NCI-H1417 (cell line): ENCODE measurements at places on chromosomes 1 and 21.

DNA sequence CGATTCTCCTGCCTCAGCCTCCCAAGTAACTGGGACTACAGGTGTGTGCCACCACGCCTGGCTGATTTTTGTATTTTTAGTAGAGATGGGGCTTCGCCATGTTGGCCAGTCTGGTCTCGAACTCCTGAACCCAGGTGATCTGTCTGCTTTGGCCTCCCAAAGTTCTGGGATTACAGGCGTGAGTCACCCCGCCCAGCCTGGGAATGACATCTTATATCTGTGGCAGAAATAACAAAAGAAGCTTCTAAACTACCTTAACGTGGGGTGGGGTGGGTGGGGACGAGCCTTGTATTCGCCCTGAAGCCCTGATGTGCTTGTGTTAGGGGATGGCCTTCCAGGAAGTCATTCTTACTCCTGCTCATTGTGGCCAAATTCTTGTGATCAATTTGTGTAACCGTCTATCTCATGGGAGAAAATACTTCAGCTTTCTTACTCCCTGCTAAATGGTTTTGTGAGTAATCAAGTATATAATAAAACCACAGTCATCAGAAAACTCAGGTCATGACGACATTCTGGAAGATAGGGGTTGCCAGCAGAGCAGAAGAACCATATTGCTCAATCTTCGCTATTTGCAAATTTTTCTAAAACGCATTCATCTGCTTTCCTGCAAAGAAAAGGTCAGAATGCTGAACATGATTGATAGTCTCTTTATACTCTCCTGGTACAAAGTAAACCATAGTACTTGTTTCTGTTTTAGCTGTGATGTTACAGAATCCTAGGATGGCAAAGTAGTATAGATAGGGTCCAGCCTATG lies 63.2 kb downstream of the DIRAS3 start:
- no peak for DNase-seq

DNA sequence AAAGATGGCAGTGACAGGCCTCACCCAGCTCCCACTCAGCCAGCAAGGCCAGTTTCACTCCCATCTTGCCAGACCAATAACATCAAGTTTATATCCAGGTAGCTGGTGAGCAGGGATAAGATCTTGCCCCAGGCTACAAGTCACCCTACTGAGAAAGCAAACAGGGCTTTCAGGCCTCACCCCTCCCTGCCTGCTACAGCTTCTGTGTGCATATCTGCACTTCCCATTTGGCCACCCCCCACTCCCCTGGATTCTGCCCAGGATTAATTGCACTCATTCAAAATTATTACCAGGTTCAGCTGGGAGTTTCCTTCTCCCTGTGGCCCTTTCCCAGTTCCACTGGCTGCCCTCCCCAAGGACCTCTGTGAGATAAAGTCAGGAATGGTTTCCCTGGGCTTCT lies 352.1 kb downstream of the TBX15 start:
- no peak for DNase-seq

DNA sequence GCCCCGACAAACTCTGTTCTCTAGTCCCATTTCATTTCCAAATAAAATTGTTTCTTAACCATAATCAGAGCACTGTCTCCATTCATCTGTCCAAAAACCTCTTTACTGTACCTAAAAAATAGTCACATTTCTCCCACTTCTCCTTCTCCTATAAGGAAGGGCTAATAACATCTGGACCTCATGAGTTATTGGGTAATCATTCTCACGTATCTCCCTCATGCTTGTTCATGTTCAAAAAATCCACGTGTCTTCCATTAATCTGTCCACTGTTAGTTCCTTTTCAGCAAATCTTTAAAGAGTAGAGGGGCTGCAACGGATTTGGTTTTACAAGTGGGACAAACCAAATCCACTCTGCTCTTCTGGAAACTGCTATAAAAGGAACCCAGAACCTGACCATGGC lies 1418.8 kb downstream of the MRPL39 start:
- no peak for DNase-seq

DNA sequence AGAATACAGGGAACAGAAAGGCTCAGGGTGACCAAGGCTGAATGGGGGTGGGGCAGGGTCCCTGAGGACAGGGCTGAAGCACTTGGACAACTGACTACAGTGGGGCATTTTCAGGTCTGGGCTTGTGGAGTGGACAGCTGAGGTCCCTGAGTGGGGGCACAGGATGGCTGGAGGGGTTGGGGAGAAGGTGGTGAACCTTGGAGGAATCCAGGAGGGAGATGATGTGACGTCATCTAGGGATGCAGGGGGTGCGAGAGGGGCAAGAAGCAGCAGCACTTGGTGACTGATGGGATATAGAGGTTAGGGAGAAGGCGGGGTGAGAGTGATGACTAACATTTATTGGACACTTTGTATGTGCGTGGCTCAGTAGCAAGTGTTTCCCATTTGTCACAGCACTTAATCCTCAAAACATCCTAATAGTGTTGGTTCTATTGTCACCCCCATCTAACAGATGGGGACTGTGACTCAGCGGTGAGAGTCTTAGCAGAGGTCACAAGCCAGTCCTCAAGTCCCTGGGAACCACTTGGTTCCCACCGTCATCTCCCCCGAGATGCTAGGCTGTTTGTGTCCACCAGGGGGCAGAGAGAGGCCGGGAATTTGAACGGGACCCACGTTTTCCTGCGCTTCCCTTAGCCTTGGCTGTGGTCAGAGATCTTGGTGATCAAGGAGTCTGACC lies 27.9 kb upstream of the BMP8B start:
- peak; percentile 78 for DNase-seq

DNA sequence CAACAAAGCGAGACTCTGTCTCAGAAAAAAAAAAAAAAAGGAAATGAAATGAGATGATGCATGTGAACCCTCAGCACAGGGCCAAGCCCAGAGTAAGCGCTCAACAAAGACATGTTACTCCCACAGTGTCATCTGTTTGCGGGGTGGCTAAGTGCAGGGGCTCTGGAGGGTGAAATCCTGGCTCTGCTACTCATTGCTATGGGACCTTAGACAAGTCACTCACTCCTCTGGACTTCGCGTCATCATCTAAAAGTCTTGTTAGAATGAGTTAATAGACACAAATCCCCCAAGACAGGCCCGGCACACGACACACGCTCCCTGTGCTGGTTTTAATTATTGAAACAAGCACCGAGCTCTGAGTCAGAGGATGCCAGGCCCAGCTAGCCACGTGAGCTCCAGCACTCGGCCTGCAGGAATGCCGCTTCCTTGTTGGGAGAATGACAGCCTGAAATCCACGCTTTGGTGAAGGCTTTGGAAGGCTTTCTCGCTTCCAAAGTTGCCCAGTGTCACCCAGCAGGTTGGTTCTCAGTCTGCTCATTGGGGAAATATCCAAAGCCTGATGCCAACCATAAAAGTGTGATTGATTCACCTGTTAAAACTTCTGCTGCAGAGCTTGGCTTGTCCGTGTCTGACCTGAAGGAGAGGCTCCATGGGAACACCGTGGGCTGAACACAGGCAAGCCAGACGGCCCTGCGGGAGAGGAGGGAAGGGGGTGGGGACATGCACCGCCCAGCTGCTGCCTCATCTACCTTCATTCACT lies 36.7 kb upstream of the TARDBP start:
- DNase-seq: peak; percentile 33

- DNase-seq: peak; percentile 69
These were observed 1.7 kb upstream of the DUSP10 start for GRCh38 chr1:221743416-221744208.

GRCh38 chr1:41883507-41883906 lies 35.2 kb downstream of the HIVEP3 start:
- no peak for DNase-seq

DNA sequence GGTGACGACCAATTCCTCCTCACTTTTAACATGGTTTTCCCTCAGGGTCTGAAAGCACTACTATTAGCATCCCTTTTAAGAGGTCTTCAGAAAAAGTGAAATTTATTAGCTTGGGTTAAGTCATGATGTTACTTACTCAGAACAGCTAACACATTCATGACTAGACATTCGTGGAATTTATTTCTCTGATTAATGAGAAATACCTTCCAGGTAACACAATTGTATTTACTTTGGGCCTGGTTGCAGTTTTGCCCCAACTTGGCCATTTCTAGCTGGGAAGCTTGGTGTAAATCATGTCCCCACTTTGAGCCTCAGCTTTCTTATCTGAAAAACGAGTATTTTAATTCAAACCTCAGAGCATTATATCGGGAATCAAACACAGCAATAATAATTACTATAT lies 119.2 kb upstream of the SPATA6 start:
- DNase-seq: no peak

- peak; percentile 14 for DNase-seq
These were observed 1.6 kb downstream of the KDM1A start for GRCh38 chr1:23020706-23021405.

GRCh38 chr1:227191607-227192006 lies 126.7 kb downstream of the CDC42BPA start:
- DNase-seq: no peak

DNA sequence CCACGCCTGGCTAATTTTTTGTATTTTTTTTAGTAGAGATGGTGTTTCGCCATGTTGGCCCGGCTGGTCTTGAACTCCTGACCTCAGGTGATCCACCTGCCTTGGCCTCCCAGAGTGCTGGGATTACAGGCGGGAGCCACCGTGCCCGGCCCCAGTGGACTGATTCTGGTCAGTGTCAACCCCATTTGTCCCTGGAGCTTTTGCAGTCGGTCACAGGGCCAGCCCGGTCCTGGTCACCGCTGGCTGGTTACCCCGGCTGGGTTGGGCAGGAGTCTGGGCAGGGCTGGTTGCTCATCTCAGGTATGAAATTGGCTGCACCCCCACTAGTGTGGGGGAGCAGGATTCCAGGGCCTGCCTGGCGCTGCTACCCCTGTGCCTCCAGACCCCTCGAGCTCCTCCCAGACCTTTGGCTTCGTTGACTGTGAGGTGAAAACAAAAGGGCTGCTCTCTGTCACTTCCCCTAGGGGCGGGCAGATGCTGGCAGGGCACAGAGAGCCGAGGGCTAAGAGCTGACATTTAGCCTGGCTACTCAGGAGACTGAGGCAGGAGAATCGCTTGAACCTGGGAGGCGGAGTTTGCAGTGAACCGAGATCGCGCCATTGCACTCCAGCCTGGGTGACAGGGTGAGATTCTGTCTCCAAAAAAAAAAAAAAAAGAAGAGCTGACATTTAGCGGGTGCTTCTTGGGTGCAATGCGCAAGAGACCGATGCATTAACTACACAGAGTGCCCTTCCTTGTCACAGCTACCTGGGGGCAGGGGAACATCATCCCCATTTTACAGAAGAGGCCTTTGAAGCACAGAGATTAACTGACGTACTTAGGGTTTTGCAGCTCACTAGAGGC lies 10.6 kb downstream of the TNFRSF1B start:
- DNase-seq: peak; percentile 20

GRCh38 chr1:186950547-186950946 lies 121.8 kb downstream of the PLA2G4A start:
- DNase-seq: no peak

DNA sequence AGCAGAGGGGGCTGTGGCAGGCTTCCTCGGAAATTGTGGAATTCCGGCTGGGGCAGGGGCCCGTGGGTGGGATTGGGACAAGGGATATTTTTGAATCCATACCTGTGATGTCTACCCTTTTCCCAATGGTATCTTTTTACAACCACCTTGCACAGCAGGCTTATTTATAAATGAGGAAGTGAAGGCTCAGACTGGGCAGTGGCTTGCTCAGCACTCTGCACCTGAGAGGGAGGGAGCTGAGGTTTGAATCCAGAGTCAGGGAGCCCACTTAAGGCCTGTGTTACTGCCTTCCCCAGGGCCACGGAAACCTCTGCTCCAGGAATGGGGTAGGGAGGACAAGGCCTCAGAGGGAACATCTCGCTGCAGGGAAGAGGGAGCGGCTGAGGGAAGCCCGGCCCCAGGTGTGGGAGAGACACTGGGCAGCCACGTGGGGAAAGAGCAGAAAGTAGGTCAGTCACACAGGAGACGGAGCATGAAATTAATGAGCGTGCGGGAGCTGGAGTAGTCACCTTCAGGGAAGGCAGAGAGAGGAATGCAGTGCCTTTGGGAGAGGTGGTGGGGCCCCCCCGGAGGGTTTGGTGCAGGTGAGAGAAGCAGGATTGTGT lies 35.4 kb upstream of the SCMH1 start:
- DNase-seq: no peak

- DNase-seq: no peak
These were observed 36.8 kb downstream of the HLCS start for GRCh38 chr21:36929622-36930021.

GRCh38 chr1:234616644-234617043 lies 6.7 kb upstream of the IRF2BP2 start:
- DNase-seq: no peak

DNA sequence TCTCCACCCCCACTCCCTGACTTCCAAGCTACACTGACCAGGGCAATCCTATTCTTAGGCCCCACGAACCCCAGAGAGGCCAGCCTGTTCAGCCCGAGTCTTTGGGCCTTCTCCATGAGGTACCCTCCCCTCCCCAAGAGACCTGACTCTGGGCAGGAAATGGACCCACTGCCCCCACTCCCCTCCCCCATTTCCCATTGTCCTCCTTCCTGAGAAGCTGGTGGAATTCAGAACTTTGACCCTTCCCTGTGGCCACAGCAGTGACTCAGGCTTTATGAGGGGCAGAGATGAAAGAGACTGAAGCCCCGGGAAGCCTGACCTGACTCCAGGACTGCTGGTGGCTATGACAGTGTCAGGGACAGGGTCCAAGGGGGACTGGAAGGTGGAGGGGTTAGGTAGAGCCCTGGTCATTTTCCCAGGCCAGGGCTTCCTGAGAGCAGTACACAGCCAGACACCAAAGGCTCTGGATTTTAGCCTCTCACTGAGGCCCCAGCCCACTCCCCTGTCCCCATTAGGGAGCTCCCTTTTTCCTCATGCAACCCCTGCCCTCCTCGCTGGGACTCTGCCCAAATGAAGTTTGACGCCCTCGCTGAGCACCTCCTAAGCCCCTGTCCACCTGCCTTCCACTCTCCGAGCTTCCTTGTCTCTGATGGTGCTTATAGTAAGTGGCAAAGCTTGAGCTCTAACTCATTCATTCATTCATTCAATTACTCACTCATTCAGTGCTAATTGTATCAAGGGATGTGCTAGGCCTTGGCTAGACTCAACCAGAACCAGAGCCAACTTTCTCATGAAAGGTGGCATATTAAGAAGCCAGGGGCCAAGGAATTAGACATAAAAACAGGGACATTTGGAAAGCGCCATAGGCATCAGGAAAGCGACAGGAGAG lies 3.0 kb downstream of the CRYBG2 start:
- DNase-seq: no peak

DNA sequence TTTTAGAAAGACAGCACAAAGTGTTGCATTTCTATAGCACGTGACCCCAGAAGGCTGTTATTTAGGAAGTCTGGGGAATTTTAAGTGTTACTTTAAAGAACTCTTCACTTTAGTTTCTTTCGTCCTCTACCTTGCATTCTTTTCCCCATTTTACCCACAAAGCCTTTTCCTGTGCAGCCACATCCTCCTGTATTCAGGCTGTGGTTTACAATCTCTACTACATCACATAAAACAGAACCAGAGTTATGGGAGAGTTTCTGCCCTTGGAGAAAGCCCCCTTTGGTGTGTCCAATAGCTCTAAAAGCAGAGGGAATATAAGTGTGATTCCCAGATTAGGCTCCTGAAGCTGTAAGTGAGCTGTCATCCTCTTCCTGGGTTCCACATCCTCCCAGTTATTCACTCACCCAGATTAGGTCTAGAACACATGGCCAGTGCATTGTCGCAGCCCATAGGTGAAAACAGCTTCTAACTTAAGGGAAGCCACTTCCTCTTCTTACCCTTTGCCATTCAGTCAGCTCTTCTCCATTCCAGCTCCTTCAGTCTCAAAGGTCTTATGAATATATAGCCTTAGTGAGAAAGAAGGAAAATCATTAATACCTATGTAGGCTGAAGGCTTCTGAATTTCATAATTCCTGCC lies 171.1 kb downstream of the PIGK start:
- no peak for DNase-seq

GRCh38 chr1:159943278-159943640 lies 2.2 kb downstream of the IGSF9 start:
- no peak for DNase-seq

GRCh38 chr1:8939000-8939265 lies 6.7 kb upstream of the CA6 start:
- DNase-seq: no peak

- peak; percentile 30 for DNase-seq
These were observed 7.1 kb upstream of the MROH9 start for GRCh38 chr1:170927955-170928840.
